H4 (cell line): ENCODE measurements at places on chromosomes 11 and 22. TPM values are rescaled to one million over a fixed set of nuclear protein-coding genes. Genes with fewer than 3 reads are reported as not detected.

Gene THRSP
- total RNA-seq = not detected in 2 replicates

Gene CCDC73
- not detected in 2 replicates for total RNA-seq

Gene TMPRSS13
- total RNA-seq = 0.33 TPM in 1 of 2 replicates, not detected in the other

Gene SMC1B
- total RNA-seq = not detected in 2 replicates

Gene C11orf42
- not detected in 2 replicates for total RNA-seq

Gene SHANK3
- 0.19 and 0.62 TPM in 2 replicates for total RNA-seq

Gene PLAAT5
- not detected in 2 replicates for total RNA-seq

Gene PRODH
- 0.10 TPM in 1 of 2 replicates, not detected in the other for total RNA-seq

Gene SMPD1
- 44.5 and 80.7 TPM in 2 replicates for total RNA-seq

Gene CREB3L1
- total RNA-seq = 0.60 and 1.3 TPM in 2 replicates

Gene IGSF9B
- total RNA-seq = 0.31 and 1.7 TPM in 2 replicates
